ENCODE measurements at places on chromosomes 13 and 19.

GRCh38 chr19:3367628-3368440 is 1.5 kb downstream of the NFIC start:
- DNase-seq: no peak

DNA sequence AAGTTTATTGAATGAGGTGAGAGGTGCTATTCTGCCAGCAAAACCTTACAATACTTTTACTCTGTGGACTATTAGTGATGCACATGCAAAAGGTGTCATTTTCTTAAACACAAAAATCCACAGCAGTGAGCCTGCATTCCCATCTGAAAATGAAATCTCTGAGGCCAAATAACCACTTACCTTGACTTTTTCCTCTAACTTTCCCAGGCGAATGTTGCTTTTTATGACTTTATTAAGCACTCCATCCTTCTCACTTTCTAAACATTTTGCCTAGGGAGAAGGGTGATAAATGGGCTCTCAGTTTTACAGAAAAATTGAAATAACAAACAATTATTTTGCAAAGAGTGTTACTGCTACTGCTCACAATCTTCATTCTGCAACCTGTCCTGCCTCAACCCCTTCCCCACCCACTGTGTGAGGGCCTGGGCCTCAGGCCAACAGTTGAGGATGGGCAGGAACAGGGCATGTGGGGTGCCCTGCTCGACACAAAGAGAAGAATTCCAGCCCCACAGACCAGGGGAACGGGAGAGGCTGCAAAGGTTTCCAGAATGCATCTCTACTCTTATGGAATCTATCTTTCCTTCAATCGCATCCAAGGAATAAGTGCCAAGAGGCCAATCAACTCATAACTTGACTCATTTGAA is 18.1 kb upstream of the SLC7A9 start:
- DNase-seq: no peak

DNA sequence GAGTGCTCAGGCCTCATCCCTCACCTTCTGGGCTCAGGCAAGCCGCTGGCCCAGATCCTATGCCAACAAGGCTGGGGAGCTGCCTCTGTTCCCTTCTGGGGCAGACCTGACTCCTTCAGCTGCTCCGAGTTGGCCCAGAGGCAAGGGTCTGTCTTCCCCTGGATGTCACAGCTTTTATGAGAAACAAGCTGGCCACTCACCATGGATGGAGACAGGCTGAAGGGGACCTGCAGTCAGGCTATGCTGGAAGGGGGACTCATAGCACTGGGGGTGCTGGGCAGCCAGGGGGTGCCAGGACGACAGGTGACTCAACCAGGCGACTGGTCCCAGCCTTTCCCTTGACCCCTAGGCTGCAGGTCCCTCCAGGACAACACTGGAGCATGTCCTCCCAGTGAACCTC is 52.4 kb upstream of the C1QTNF9B start:
- no peak for DNase-seq

DNA sequence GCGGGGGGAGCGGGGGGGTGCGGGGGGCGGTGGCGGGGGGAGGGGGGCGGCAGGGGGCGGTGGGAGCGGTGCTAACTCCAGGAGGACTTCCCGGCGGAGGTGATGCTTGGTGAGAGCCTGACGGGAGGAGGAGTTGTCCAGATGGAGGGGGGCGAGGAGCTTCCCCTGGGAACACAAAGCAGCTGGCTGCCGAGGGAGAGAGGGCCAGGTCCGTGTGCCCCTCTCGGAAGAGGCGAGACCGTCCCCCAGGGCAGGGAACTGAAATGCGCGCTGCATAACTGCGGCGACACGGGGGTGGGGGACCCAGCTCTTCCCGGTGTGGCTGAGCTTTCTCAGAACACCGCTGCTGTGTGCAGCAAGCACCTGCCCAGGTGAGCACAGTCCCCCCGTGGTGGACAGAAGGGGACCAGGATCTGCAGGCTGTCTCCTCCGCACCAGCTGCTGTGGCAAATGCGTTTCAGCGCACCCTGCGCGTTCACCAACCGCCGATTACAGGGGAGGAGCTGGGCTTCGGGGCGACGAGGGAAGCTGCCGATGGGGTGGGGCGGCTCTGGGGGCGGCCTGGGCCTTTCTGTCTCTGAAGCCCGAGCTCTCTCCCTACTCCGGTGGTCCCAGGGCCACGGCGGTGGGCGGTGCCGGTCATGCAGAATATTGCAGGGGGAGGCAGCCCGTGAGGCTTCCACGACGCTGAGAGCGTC is 54.7 kb upstream of the F7 start:
- DNase-seq: no peak

DNA sequence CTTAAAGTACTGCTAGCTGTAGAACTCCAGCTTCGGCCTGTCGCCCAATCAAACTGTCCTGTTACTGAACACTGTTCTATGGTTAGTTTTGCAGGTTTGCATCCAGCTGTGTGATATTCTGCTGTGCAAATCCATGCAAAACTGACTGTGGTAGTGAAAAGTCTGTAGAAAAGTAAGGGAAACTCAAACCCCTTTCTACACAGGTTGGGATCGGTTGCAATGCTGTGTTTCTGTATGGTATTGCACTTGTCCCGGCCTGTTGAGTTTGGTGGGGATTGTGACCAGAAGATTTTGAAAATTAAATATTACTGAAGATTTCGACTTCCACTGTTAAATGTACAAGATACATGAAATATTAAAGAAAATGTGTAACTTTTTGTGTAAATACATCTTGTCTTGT is 3.6 kb downstream of the MIR17HG start:
- no peak for DNase-seq

GRCh38 chr19:13408889-13409518 is 97.3 kb downstream of the CACNA1A start:
- DNase-seq: no peak

Measured in NCI-H748 treated with DMSO at 0.1 percent for 48 hours (cell line).